ENCODE measurements at places on chromosomes 1 and 21.
A peak's percentile ranks its signal among the peaks of the same experiment; 100 is the strongest.

- no peak for DNase-seq
Observed at GRCh38 chr1:56938646-56939045, 27.2 kb downstream of the C8B start.

- DNase-seq, result no peak
Observed at GRCh38 chr1:245464290-245464689, 309.5 kb downstream of the KIF26B start.

GRCh38 chr1:24762133-24762676 is 17.0 kb downstream of the CLIC4 start:
- DNase-seq, result no peak

DNA sequence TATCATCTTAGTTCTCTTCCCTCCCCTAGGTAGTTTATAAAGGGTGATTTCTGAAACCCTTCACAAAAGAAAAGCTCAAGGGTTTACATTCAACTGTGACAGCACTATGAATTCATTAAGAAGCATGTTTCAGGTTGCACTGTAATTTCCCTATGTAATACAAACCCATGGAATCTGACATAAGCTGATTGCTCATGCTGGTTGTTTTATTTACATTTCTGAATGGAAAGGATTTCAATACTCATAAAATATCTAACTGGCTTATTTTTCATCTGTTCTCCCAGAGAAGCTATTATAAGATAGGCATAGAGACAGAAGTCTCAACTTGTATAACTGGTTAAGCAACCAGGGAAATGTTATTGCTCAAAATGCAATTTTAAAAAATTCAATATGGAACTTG is 20.5 kb downstream of the WNT2B start:
- no peak for DNase-seq

- peak; percentile 68 for DNase-seq
Observed at GRCh38 chr1:21764615-21765423, 18.1 kb downstream of the USP48 start.

GRCh38 chr1:180918519-180918918 is 5.8 kb downstream of the KIAA1614 start:
- no peak for DNase-seq

DNA sequence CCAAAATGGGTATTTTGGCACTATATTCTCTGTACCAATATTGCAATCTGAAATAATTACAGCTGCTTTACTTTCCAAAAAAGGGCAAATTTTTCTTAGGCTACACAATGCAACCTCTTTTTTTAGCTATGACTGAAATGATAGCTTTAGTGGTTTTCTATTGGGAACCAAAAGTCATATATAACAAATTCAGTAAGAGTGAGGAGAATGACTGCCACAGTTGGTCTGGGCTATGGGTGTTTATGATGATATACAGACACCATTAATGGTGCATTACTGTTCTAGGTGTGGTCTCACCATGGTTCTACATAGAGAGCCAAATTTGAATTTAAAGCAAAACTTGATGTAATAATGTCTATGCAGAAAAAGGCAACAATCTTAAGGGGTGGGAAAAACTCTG is 72.3 kb upstream of the PTBP2 start:
- no peak for DNase-seq

- DNase-seq, result no peak
Observed at GRCh38 chr1:15001317-15001915, 152.1 kb upstream of the TMEM51 start.

- no peak for DNase-seq
Observed at GRCh38 chr21:32514275-32515055, 70.9 kb downstream of the TCP10L start.

DNA sequence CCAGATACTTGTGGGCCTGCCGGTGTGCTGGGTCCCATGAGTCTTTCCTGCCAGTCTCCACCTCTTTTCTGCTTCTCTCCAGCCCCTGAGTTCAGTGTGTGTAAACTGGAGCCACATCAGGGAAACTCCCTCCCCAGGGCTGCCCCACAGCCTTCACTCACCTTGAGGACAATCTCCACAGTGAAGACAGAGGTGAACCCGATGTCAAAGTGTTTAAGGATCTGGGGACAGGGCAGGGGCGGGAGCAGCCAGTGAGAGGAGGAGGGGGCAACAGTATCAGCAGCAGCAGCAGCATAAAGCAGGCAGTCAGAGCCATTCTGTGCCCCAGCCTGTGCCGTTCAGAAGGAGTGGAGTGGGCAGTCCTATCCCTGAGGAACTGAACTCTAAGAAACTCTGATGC is 43.2 kb downstream of the CACNA1S start:
- DNase-seq, result no peak

- DNase-seq, result no peak
Observed at GRCh38 chr1:195591917-195592672, 1016.1 kb downstream of the KCNT2 start.

DNA sequence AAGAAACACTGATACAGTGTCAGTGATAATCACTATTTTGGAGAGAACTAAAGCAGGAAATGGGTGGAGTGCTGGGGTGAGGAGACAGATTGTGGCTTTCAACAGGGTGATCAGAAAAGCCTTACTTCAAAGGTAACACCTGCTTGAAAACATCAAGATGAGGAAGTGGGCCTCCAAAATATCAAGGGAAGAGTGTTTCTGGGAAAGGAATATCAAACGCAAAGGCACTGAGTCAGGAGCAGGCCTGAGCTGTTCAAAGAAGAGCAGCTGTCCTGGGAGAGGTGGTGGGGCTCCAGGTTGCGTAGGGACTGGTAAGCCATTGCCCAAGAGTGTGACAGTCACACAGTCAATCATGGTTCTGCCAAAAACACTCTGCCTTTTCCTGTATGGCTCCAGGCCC is 47.1 kb upstream of the ATP1A1 start:
- DNase-seq, result no peak

DNA sequence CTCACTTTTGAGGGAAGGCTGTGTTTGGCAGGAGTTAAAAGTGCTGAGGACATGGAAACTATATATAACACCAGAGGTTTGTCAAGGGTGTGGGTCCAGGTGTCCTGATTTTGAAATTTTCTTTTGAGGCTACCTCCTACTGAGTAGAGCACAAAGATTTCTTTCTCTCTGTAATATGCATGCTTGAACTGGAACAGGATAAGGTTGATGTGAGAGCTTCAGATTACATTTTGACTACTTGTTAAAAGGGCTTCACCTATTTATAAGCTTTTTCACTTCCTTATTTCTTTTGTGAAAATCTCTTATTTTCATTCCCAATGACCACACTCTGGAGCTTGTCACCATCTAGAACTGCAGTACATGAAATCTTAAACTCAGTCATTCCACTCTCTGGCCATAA is 59.8 kb upstream of the PLA2G4A start:
- no peak for DNase-seq

DNA sequence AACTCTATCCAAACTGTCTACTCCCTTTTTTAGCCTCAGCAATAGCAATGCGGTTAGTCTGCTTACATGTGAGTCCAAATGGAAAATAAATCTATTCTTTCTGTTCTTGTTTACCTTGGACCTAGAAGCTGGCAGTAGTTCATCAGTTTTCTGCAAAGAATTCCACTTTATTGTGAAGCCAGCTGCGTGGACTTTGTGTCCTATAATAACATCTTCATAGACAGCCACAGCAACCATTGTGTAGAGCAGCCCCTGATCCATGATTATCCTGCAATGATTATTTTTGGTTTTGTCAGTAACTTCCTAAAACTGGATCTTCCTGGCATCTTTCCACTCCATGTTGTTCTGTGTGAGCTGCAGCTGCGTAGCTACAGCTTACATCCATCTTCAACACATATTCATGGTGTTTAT is 408.7 kb downstream of the NUF2 start:
- no peak for DNase-seq

DNA sequence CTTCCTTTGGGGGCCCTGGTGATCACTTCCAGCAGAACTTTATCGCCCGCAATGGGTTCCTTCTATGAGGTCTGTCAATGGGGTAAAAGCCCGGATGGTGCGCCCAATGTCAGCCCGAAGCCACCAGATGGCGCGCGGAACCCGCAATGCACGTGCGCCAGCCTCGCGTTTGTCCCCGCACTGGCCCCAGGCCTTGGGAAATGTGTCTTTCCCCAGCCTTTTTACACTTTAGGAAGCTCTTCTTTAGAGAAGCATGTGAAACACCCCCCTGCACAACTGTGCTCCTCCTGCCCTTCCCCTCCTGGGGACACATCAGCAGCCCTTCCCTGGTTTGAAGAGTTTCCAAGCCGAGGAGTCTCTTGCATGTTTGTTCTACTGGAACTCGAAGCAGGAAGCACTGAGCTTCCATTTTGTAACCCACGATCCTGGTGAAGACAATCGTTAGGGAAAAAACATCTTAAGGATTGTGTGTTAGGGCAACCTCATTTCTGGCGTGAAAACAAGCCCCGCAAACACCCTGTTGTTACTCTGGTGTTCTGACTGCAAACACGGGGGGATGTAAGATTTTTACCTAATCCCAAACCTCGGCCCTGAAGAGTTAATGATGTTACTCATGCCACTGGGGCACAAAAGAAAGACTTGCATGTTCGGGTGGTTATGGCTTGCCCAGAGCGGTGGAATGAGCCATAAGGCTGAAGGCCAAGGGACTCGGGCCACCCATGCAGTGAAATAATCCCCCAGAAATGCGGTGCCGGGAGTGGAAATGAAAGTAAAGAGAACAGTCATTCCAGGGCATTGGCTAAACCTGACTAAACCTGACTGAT is 20.4 kb upstream of the TARBP1 start:
- peak; percentile 92 for DNase-seq

DNA sequence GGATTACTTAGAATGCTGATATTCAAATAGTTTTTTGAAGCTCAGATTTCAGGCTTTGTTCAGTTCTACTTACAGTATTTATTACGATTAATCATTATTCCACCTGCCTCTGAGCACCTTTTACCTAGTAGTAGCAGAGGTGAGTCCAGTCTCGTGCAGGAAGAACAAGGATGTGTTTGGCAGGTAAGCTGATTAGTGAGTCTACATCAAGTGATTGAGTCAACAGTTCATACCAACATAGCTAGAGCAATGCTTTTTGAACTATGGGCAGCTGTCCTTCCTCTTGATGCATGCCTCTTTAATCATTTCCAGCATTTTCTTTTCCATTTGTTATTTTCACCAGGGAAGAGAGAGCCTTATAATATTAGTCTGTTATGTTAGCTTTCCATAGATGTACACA is 838.9 kb downstream of the USP25 start:
- no peak for DNase-seq

- DNase-seq, result no peak
Observed at GRCh38 chr1:84956655-84957054, 40.3 kb downstream of the MCOLN2 start.

GRCh38 chr1:116908820-116909511 is 750 bp upstream of the PTGFRN start:
- no peak for DNase-seq

DNA sequence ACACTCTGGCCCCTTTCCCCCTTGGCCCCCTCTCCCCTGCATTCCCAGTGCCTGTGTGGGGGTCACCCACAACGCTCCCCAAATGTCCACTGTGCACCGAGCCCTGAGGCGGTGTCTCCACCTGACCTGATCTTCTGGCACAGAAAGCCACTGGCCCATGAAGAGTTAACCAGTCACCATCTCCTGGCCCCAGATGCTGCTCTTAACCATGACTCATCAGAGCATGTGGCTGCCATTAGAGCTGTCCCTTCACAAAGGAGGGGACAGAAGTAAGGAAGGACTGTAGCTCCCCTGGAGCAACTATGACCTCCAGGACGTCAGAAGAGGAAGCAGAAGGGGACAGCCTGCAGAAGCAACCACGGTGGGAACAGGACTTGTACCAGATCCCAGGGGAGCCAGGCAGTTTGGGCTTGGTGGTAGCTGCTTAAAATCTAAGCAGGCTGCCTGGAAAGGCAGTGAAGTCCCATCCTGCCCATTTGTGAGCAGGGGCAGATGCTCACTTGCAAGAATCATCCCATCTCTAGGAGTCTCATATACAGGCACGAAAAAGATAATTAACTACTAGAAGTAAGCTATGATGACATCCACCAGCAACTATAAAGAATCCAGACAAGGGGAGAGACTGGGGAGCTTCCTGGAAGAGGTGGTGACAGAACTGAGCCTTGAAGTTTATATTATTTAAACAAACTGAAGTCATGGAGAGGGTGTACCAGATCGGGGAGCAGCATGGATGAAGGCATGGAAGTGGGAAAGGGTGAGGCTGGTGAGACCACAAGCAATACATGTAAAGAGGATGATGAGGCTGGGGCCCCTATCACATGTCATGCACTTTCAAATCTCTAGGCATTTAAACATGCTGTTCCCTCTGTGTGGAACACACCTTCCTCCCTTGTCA is 1.1 kb upstream of the TTC39A start:
- DNase-seq, result peak; percentile 78

All from body of pancreas (tissue), 4 donors.